Stimulated activated CD4-positive, alpha-beta T cell treated with anti-CD3 and anti-CD28 coated beads, TNF-alpha, amount 100 ng/mL, for 48 hours (primary cell): ENCODE measurements at places on chromosomes 1 and 21.

- DNase-seq, result no peak
These were observed 6.7 kb downstream of the CENPF start for GRCh38 chr1:214609692-214610091.

GRCh38 chr1:182478238-182478637, 28.3 kb downstream of the RGSL1 start:
- no peak for DNase-seq

DNA sequence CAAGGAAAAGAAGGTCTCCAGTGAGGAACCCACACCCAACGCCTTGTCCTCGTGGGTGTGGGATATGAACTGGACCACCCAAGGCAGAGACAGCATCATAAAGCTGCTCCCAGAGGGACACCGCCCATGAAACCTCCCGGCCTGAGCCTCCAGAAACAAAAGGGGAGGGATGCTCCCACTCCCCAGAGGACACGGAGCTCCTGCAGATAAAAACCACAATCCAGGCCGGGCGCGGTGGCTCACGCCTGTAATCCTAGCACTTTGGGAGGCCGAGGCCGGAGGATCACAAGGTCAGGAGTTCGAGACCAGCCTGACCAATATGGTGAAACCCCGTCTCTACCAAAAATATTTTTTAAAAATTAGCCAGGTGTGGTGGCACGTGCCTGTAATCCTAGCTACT, 66.4 kb downstream of the CHD5 start:
- no peak for DNase-seq

- DNase-seq, result peak; percentile 64
These were observed 5.5 kb downstream of the TNFRSF25 start for GRCh38 chr1:6460301-6461050.

DNA sequence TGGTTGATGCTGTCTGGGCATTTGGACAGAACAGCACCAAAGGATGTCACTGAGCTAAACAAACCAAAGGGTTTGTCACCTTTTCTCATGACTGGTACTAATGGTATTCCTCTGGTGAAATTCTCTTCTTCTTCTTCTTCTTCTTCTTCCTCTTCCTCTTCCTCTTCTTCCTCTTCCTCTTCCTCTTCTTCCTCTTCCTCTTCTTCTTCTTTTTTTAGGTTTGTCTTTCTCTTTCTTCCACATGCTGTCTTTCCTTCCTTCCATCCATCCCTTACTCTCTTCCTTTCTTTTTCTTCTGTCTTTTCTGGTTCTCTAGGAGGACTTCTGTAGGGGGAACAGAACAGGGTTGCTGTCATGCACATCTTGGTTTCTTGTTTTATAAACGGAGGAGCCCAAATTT, 9.3 kb upstream of the IGFN1 start:
- no peak for DNase-seq

DNA sequence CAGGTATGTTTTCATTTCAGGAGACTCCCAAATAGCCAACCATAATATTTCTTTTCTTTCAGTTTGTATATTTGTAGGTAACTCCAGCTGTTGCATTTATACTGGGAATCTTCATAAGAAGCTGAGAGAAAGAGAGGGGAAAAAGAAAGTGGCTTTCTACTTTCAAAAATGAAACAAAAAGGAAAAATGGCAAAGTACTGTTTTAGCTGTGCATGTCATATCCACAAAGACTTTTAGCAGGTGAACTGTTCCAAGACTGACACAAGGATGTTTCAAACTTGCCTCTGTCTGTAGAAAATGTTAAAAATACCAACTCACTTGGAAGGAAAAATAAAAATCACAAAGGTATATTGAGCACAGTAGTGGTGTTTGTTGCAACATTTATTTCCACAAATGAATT, 41.9 kb upstream of the CACYBP start:
- DNase-seq, result no peak

DNA sequence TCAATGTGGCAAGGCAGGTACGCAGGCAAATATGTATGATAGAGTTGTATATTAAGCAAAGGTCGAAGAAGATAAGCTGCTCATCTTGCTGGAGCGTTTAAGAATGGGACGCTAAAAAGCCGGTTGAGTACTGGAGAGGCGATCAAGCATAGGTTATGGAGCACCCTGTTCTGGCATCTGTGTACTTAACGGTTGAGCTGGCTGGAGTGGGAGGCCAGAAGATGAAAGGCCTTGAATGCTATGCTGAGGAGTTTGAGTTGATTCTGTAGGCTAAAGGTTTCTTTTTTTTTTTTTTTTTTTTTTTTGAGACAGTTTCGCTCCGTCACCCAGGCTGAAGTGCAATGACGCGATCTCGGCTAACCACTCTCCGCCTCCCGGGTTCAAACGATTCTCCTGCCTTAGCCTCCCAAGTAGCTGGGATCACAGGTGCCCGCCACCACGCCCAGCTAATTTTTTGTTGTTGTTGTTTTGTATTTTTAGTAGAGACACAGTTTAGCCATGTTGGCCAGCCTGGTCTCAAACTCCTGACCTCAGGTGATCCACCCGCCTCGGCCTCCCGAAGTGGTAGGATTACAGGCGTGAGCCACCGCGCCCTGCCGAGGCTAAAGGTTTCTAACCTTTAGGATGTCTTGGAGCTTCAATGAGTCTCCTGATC, 850 bp upstream of the KHDC4 start:
- DNase-seq, result no peak

GRCh38 chr1:184954232-184954995, 19.9 kb downstream of the NIBAN1 start:
- no peak for DNase-seq
